ENCODE measurements at places on chromosomes 7 and 10.
A peak's percentile ranks its signal among the peaks of the same experiment; 100 is the strongest.

GRCh38 chr7:92754919-92755581 lies 81.3 kb downstream of the CDK6 start:
- no peak for DNase-seq

- no peak for DNase-seq
Measured at GRCh38 chr10:86773498-86773897, 17.1 kb downstream of the BMPR1A start.

- no peak for DNase-seq
Measured at GRCh38 chr7:73304071-73304470, 4.6 kb downstream of the NSUN5 start.

- peak; percentile 58 for DNase-seq
Measured at GRCh38 chr7:24573554-24574338, 494 bp downstream of the PALS2 start.

DNA sequence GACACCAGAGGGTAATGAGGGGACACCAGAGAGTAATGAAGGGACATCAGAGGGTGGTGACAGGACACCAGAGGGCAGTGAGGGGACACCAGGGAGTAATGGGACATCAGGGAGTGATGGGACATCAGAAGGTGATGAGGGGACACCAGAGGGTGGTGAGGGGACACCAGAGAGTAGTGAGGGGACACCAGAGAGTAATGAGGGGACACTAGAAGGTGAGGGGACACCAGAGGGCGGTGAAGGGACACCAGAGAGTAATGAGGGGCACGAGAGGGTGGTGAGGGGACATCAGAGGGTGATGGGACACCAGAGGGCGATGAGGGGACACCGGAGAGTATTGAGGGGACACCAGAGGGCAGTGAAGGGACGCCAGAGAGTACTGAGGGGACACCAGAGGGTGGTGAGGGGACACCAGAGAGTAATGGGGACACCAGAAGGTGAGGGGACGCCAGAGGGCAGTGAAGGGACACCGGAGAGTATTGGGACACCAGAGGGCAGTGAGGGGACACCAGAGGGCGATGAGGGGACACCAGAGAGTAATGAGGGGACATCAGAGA lies 10.6 kb downstream of the NACAD start:
- DNase-seq, result no peak

DNA sequence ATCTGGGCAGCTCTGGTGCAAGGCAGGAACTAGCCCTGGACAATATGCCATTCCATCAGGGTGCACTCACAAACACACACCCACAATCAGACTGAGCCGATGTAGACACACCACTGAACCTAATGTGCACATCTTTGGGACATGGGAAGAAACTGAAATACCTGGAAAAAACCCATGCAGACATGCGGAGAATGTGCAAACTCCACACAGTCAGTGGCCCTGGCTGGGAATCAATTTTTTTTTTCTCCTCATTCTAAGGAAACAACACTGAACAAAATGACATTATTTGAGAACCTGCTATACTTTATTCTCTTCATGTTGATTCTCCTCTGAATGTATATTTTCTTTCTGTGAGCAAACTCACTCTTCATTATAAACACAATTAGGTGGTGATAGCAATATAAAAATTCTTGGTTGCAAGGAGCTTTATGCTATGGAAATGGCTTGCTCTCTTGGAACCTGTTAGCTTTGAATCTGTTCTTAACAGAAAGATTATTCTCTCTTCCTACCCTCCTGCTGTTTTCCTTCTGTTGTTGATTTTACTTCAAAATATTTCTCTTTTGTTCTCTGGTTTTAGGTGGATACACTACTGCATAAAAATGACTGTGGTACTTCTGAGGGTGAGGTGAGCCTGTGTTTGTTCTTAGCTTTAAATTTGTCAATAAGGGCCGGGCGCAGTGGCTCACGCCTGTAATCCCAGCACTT lies 33.0 kb upstream of the MICU1 start:
- DNase-seq, result no peak

DNA sequence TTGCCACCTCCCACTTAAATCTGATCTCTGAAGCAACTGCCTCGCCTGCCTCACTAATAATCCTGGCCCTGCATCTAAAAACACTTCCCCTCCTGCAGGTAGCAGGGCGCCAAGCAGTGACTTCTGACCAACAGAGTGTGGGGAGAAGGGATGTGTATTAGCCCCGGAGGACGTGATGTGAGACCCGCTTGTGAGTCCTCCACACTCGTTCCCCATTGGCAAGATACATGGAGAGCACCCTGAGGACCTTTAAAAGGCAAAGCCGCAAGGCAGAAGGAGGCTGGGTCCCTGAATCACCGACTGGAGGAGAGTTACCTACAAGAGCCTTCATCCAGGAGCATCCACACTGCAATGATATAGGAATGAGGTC lies 6.1 kb upstream of the PILRA start:
- no peak for DNase-seq

- DNase-seq, result no peak
Measured at GRCh38 chr10:97843281-97843671, 6.4 kb upstream of the GOLGA7B start.
